ENCODE measurements at places on chromosomes 1 and 21.

DNA sequence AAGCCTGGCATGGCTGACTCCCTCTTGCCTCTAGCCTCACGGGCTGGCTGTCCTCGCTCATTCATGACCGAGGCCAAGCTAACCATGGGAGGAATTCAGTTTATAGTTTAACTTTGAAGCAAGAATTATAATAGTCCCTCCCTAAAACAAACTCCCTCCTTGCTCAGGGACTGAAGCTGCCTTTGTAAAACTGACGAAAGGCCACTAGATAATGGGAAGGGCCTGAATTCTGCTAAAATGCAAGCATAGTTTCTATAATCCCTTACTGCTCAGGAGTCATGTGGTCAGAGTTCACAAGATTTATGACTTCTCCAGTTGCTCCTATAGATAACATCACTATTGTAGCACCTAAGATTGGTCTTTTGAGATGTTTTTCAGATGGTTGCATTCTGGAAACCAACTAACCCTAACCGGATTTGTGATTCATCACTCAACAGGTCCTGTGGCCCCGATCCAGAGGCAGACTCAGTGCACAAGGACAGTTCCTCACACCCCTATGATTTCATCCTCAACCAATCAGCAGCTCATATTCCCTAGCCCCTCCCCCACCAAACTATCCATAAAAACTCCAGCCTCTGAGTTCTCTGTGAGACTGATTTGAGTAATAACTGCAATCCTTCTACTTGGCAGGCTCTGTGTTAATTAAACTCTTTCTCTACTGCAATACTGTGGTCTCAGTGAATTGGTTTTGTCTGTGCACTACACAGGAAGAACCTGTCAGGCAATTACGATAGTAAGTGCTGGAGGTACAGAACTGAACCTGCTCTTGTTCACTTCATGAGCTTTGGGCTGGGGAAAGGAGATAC lies 26.4 kb downstream of the HHIPL2 start:
- peak; percentile 79 for DNase-seq

- DNase-seq, result no peak
Measured at GRCh38 chr1:29642519-29642918, 406.2 kb downstream of the PTPRU start.

DNA sequence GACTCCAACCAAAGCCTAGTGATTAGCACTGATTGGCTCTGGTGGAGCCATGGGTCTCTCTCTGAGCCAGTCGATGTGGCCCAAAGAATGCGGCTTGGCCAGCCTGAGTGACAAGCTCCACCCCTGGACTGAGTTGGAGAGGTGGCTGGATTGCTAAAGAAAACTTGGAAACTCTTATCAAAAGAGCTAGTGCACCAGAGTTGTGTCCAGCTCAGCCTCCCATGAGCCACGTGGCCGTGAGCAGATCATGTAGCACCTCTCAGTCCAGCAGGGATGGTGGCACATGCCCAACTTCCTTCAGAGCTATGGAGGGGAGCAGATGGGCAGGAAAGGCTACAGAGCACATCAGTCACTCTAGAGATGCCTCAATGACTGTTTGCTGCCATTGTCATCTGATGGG lies 142.8 kb upstream of the VAMP3 start:
- DNase-seq, result no peak

GRCh38 chr1:203644661-203645510 lies 18.3 kb downstream of the ATP2B4 start:
- peak; percentile 69 for DNase-seq

- DNase-seq, result peak; percentile 87
Measured at GRCh38 chr1:59020151-59020997, 236.5 kb upstream of the JUN start.

DNA sequence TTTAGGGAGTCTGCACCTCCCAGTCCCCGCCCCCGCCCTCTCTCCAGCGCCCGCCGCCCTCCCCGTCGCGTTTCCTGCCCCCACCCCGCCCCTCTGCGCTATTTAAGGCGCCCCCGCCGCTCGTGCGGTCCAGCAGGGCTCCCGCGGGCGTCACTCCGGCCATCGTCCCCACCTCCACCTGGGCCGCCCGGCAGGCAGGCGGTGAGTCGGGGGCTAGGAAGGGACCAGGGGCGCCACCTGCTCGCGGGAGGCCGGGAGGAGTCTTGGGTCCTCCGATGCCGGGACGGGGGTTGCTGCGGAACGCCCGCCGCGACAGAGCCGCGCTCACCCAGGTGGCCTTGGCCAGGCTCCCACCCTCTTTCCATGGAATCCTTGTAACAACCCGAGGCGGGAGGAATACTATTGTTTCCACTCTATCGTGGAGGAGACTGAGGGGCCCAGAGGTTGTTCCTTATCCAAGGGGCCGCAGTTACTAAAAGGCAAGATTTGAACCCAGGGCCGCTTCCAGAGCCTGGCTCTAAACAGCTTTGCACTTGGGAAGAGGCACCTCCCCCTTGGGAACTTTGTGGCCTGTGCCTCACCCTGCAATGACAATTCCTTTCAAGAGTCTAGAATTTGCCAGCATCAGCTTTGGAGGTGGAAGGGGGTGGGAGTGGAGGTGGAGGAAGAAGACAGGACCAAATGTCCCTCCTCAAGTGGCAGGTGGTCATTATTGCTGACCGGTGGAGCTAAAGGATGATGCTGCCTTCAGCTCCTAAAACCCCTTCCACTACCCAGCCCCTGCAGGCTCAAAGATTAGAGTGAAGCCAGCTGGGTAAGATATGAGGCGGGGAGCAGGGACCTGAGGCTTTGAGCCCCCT lies at the start of gene GJA4:
GJA4 (plus strand) TSS at position 132 of the 860 bp plus-strand sequence. CDS start 1,215 bp downstream, outside the sequence.
- DNase-seq, result no peak

- DNase-seq, result peak; percentile 93
Measured at GRCh38 chr1:214557952-214558735, 6.7 kb upstream of the PTPN14 start.

- no peak for DNase-seq
Measured at GRCh38 chr1:18528616-18529015, 47.9 kb downstream of the KLHDC7A start.

DNA sequence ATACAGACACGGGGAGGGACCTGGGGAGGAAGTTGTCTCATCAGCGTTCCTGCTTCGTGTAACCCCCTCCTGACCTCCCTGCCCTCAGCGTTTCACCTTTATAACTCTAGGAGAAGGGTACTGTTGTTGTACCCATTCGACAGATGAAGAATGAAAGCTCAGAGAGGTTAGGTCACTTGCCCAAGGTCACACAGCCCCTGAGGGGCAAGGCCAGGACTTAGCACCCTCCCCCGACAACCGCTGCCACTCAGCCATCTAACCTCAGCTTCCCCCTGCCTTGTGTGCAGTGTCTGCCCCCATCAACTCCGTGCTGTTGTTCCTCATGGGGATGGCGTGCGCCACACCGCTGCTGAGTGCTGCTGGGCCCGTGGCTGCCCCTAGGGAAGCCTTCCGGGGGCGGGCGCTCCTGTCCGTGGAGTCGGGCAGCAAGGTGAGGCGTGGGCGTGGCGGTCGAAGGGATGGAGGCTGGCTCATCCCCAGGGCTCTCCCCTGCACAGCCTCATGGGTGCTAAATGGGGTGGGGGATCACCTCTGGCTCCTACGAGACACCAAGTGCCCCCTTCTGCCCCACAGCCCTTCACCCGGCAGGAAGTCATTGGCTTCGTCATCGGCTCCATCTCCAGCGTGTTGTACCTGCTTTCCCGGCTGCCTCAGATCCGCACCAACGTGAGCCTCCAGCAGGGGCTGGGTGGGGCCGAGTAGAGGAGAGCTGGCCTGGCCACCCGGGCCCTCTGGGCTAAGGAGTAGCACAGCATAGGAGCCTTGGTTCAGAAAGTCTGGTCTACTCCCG lies 14.0 kb downstream of the SLC66A1 start:
- no peak for DNase-seq

DNA sequence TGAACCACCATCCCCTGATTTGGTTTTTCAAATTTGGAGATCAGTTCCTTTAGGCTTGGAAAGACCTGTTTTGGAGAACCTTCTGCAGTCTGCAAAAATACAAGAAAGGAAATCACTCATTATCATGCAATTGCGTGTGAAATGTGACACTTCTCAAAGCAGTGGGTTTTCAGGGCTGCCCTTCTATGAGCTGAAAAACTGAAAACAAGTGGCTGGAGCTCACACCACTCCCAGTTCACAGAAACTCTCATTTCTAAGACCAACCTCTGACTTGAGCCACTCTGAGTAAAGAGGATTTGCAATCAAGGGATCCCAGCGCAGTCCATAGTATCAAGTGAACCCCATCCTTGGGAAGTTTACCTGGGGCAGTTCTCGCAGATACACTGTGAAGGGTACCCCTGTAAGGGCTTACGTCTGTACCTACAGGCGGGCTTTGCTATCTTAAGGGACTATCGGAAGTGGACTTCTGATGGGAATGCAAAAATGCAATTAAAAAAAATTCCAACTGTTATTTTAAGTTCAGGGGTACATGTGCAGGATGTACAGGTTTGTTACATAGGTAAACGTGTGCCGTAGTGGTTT lies 12.8 kb downstream of the SH2D1B start:
- DNase-seq, result no peak

DNA sequence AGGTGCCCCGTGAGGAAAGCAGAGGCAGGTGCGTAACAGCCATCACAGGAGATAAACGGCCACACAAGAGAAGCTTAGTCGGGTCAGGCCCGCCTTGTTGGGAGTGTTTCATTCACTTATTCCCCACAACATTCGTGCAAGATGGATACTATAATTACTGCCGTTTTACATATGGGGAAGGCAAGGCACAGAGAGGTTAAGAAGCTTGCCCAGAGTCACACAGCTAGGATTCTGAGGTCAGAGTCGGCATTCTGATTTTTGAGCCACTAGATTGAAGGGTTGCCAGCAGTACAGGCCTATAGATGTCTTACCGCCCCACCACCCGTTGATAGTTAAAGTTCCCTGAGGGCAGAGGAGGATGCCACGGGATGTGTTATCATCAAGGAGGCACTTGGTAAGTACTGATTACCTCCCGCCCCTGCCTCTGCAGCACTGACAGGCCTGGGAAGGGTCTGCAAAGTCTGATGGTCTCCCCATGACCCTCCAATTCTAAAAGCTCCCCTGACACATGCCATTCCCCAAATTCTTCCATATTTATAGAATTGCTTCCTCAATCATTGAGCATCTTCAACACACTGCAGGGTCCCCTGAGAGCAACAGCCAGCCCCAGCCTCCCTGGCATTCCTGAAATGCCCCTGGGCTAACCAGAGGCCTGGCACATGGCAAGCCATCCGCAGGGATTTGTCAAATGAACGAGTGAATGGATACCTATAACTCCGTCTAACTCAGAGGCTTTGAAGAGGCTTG lies 74.7 kb upstream of the CLDN14 start:
- DNase-seq, result no peak

DNA sequence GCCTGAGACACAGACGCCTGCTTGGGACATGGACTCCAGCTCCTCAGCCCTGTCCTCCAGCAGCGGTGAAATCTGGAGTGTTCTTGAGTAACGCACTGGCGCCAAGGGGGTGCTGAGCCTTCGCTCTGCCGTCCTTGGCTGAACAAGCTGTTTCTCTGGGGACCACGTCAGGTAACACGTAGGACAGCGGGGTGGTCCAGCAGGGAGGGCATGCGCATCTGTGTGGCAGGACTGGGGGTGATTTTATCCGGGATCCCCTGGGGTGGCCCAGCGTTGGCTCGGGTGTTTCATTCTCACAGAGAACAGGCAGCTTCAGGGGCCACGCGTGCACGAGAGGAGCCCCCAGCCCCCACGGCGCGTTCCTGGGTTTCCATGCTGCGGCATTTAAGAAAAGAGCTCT lies 61.2 kb downstream of the AGPAT3 start:
- DNase-seq, result no peak

DNA sequence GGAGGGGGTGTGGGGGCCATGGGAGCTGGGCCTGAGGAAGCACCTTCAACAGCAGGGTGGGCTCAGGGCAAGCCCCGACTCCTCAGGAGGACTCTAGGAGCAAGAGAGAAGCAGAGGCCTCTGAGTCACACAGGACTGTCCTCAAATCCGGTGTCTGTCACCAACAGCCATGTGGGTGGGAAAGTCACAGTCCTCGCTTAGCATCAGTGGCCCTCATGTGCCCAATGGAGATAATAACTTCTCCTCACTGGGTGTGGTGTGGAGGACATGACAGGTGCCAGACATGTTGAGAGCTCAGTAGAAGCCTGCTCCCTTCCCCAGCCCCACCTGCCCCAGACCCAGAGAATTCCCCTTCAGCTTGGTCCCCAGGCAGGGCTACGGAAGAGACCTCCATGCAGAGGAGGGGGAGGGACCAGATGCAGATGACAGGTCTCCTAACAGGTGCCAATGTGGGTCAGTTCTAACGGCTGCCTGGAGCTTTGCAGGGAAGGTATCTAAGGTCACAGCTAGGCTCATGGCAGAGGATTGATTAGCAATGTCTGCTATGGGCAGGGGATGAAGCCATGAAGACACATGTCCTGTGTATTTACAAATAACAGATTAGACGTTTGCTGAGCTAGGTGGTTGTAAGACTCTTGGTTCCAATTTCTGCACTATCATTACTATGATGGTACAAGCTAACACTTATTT lies 30.2 kb downstream of the TTC39A start:
- no peak for DNase-seq

All from fibroblast of mammary gland (primary cell).